Fibroblast of the aortic adventitia (primary cell): ENCODE measurements at places on chromosomes 2 and 18. TPM values are rescaled to one million over a fixed set of nuclear protein-coding genes. Genes with fewer than 3 reads are reported as not detected.

The GULP1 gene
- total RNA-seq, result 30.5 and 42.7 TPM in 2 replicates

The ASB1 gene
- 18.5 and 45.5 TPM in 2 replicates for total RNA-seq

The CFC1B gene
- total RNA-seq, result not detected in 2 replicates

The PROKR1 gene
- total RNA-seq, result not detected in 2 replicates

The GRHL1 gene
- total RNA-seq, result 1.3 TPM in 1 of 2 replicates, not detected in the other

The BCL11A gene
- 0.09 TPM in 1 of 2 replicates, not detected in the other for total RNA-seq

The MRO gene
- total RNA-seq, result under 0.01 and 6.5 TPM in 2 replicates

The PSMA8 gene
- total RNA-seq, result not detected in 2 replicates

The GREB1L gene
- total RNA-seq, result 1.9 and 3.7 TPM in 2 replicates

The SIX3 gene
- total RNA-seq, result not detected in 2 replicates

The FEV gene
- not detected in 2 replicates for total RNA-seq

The LIMS3 gene
- total RNA-seq, result 5.6 and 6.1 TPM in 2 replicates

The VWA3B gene
- not detected in 2 replicates for total RNA-seq

The ZNF407 gene
- total RNA-seq, result 21.7 and 23.8 TPM in 2 replicates

The TNFAIP6 gene
- total RNA-seq, result 47.3 and 51.9 TPM in 2 replicates

The GAREM2 gene
- total RNA-seq, result 0.57 and 2.4 TPM in 2 replicates

The AFF3 gene
- 4.2 TPM in 1 of 2 replicates, not detected in the other for total RNA-seq

The TTR gene
- total RNA-seq, result not detected in 2 replicates

The RNF144A gene
- total RNA-seq, result 5.8 and 10.8 TPM in 2 replicates

The UNC80 gene
- not detected in 2 replicates for total RNA-seq

The SPC25 gene
- total RNA-seq, result 19.3 TPM in 1 of 2 replicates, not detected in the other

The ADAM23 gene
- total RNA-seq, result 1.9 and 7.8 TPM in 2 replicates

The TMEM163 gene
- total RNA-seq, result not detected in 2 replicates

The GLS gene
- 116 and 627 TPM in 2 replicates for total RNA-seq

The HOXD12 gene
- total RNA-seq, result not detected in 2 replicates
